Thoracic aorta (tissue), 2 donors: ENCODE measurements at places on chromosomes 12 and 14. TPM values are rescaled to one million over a fixed set of nuclear protein-coding genes. Genes with fewer than 3 reads are reported as not detected.

DNA sequence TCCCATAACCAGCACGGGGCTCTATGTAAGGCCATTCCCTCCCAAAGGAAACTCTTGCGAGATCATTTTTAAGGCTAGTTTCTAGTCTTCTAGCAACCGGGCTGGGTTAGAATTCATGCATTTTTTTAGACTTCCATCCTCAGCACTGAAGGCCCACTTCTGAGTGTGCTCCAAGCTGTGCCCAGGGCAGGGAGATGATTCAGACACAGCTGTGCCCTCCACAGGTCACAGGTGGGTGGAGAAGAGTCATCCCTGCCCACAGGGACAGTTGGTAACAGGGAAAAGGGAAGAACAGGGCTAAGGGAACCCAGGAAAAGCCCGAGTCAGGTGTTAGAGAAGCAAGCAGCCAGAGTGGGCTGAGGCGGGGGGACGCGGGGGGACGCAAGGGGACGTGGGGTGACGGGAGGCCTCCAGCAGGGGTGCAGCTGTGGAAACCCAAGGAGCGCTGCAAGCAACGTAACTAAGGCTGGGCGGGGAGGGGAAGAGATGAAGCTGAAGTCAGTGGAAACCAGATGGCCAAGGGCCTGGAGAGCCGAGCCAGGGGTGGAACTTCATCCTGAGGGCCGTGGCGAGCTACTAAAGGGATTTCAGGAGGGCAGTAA, 27.2 kb upstream of the PPP2R5C start:
- DNase-seq = no peak

- no peak for DNase-seq
Measured at GRCh38 chr12:119825262-119825661, 51.9 kb downstream of the CIT start.

- no peak for DNase-seq
Measured at GRCh38 chr14:86766469-86766868, 1226.5 kb downstream of the GALC start.

Gene PHLDA1
- 35.3 TPM for total RNA-seq

- DNase-seq = peak; percentile 36
Measured at GRCh38 chr12:121530600-121531355, 50.0 kb downstream of the KDM2B start.

GRCh38 chr14:104754213-104754851, 1.4 kb downstream of the SIVA1 start:
- no peak for DNase-seq

DNA sequence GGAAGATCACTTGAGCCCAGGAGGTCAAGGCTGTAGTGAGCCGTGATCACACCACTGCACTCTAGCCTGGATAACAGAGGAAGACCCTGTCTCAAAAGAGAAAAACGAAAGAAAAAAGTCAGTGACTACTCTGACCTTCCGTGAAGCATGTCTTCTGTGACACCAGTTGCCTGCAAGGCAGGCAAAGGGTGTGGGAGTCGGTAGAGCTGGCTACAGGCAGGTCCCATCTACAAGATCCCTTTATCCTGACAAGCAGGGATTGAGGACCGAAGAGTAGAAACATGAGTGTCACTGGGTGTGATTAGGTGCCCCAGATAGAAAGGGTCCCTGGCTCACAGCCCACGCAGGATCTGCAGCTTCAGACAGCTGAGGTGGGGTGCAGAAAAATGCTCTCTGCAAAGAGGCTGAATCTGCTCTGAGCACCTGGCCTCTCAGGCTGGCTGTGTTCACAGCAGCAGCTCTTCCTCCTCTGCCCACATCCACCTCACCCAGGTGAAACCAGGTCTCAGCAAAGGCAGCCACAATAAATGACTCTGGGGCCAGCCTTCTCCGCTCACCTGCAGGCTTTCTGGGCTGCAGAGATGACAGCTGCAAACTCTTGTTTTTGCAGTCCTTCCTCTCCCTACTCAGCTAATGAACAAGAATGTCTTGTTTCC, 28.6 kb upstream of the HSP90B1 start:
- no peak for DNase-seq

DNA sequence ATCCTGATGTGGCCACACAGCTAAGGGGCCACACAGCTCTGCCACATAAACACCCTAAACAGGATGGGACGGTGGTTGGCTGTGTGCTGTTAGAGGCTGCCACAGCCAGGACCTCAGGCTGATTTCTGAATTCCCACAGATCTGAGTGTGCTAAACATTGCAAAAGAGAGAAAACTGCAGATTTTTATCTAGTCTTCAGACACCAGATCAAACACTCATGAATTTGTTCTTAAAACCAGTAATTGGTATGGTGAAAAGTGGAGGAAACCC, 190.7 kb downstream of the MON2 start:
- DNase-seq = no peak

Gene CISTR
- total RNA-seq = not detected

GRCh38 chr14:68824517-68825347, 31.9 kb upstream of the ZFP36L1 start:
- DNase-seq = peak; percentile 40

- no peak for DNase-seq
Measured at GRCh38 chr14:94451091-94451771, 1.4 kb downstream of the SERPINA11 start.

- no peak for DNase-seq
Measured at GRCh38 chr14:22692194-22692593, 48.0 kb upstream of the OR6J1 start.

GRCh38 chr14:67889455-67889854, 69.9 kb downstream of the RAD51B start:
- DNase-seq = no peak

Gene KRT85
- not detected for total RNA-seq

DNA sequence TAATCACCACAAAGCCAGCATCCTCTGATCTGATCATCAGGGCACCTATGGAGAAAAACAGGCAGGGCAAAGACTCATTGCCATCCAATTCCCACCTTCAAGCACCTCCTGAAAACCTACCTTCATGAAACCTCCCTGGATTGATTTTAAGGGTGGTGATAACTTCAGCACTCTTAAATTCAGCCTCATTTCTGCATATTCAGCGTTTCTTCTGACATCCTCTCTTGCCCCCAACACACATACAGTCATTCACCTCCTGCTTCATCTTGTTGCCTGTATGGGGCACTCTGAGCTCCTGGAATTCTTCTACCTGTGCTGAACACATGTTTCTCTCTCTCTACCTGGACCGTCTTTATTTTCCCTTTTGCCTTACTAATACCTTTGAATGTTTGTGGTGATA, 6.9 kb downstream of the FGF23 start:
- DNase-seq = no peak

- DNase-seq = no peak
Measured at GRCh38 chr14:102462391-102462790, 47.2 kb downstream of the ANKRD9 start.

- no peak for DNase-seq
Measured at GRCh38 chr14:69580009-69580577, 5.4 kb upstream of the CCDC177 start.

- DNase-seq = no peak
Measured at GRCh38 chr12:78418919-78419318, 445.7 kb upstream of the SYT1 start.

DNA sequence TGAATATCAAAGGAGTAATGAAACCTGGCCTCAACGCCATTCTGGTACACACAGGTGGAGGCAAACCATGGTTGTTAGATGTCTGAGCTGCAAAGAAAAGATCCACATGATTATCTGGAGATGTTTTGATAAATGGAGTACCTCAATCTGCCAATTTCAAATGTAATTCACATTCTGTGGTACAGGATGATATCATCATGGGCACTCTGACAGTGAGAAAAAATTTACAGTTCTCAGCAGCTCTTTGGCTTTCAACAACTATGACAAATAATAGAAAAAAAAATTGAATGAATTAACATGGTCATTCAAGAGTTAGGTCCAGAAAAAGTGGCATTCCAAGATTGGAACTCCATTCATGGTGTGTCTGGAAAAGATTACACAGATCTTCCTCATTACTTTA, 17.3 kb downstream of the TMED8 start:
- DNase-seq = no peak

GRCh38 chr14:68564191-68564825, 228.6 kb downstream of the ZFP36L1 start:
- DNase-seq = no peak

- DNase-seq = no peak
Measured at GRCh38 chr14:38901791-38902190, 201.2 kb downstream of the SEC23A start.
